ENCODE measurements at places on chromosomes 1 and 21. TPM values are rescaled to one million over a fixed set of nuclear protein-coding genes. Genes with fewer than 3 reads are reported as not detected.

DNA sequence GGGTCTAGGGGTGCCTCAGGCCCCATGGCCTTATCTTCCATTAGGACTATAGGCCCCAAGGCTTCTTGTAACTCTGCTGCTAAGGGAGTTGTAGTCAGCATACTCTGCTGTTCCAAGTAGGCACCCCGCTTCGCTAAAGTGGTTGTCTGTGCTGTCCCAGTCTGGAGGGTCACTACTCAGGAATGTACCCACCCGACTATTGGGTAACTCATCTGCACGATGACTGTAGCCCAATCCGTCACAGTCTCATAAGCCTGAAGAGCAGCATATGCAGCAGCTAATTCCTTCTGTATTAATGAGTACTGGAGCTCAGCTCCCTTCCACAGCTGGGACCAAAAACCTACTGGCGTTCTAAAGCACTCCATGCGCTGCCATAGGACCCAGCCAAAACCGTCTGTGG lies 111.0 kb downstream of the GDAP2 start:
- H3K4me1 ChIP-seq, result no peaks in the 10 kb centered on the region
- no peak for DNase-seq
- no peaks in the 10 kb centered on the region for H3K27me3 ChIP-seq
- no peak overlapping the region for H3K27ac ChIP-seq
- H3K4me3 ChIP-seq, result no peak overlapping the region

C1orf87 gene
- 10.4 TPM for total RNA-seq

DNA sequence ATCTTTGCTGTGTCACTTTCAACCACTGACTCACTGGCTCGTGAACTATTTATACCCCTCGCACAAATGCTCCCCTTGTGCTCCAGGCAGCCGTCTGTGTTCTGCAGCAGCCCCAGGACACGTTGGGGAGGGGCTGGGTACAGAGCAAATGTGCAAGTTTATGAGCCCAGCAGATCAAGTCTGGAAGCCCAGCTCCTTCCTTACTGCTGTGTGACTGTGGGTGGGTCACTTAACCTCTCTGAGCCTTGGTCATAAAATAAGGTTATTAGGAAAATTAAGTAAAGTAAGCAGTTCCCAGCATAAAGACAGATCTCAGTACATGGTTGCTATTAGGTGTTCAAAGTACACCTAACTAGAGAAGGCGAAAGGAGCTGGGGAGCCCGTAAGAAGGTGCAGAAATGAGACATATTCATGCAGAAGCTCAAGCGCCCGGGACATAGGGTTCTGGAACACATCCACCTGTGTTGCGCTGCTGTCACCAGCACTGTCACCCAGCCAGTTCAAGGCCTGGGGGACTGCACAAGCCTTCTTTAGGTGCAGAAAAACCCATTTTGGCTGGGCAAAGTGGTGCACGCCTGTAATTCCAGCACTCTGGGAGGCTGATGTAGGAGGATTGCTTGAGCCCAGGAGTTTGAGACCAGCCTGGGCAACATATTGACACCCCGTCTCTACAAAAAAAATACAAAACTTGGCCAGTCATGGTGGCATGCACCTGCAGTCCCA lies 13.8 kb downstream of the EFHD2 start:
- no peaks in the 10 kb centered on the region for H3K36me3 ChIP-seq
- no peak for DNase-seq
- no peak overlapping the region for H3K27ac ChIP-seq
- peaks cover 9% of the 10 kb centered on the region for H3K4me1 ChIP-seq
- no peaks in the 10 kb centered on the region for H3K27me3 ChIP-seq
- H3K4me3 ChIP-seq, result no peak overlapping the region

DNA sequence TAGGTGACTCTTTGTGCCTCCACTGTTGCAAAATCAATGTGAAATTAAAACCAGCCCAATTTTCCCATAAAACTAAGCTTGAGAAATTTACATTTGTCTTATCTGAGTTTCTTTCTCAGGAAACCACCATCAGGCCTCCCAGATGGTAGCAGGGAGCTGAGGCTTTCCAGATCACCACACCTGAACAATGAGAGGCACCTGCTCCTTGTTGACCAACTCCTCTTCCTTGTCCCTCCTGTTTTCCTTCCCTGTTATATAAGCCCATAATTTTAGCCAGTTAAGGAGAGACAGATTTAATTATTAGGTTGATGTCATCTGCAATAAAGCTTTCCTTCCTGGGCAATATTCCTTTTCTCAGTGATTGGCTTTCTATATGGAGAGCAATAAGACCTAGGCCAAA lies 32.0 kb upstream of the C1orf185 start:
- H3K27me3 ChIP-seq, result no peaks in the 10 kb centered on the region
- DNase-seq, result no peak
- no peaks in the 10 kb centered on the region for H3K36me3 ChIP-seq
- H3K27ac ChIP-seq, result no peak overlapping the region
- H3K4me1 ChIP-seq, result no peaks in the 10 kb centered on the region

DNA sequence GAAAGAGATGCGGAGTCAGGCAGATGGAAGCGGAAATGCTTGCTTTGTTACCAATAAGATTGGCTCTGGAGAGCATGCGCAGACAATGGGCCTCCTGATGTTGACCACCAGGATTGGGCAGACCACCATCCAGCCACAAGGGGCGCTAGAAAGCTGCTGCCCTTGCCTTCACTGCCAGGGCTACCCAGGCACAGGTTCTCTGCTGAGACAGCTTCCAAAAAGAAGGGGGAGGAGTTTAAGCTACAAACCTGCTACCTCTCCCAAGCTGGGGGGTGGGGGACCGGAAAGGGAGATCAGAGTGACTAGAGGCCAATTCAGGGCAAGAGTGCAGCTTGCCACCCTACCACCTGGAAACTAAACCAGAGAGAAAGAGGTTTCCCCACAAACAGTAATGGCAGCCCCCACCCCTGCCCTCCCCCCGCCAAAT lies 369.7 kb downstream of the RRAGC start:
- DNase-seq, result peak; percentile 19
- H3K4me3 ChIP-seq, result no peak overlapping the region
- H3K4me1 ChIP-seq, result no peaks in the 10 kb centered on the region

GRCh38 chr1:9135073-9135836 lies 6.4 kb upstream of the GPR157 start:
- H3K4me1 ChIP-seq, result peaks cover 8% of the 10 kb centered on the region
- H3K27ac ChIP-seq, result peak overlapping the region; percentile 76
- peak; percentile 95 for DNase-seq

DNA sequence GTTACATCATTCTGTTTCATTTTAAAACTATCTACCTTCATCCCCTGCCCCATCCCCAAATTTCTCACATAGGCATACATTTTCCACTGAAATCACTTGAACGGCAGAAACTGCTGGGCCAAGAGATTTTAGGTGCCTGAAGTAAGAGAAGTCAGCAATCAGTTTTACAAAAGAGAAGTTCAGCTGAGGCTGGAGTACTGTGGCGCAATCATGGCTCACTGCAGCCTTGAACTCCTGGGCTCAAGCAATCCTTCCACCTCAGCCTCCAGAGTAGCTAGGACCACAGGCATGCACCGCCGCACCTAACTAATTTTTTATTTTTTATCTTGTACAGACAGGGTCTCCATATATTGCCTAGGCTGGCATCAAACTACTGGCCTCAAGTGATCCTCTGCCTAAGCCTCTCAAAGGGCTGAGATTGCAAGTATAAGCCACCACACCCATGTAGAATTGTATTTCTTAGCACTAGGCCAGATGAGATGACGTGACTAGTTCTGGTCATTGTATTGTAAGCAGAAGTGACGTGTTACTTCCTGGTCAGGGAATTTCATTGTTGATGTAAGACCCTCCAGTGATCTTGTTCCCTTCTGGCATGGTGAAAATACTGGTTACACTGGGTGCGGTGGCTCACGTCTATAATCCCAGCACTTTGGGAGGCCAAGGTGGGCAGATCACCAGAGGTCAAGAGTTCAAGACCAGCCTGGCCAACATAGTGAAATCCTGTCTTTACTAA lies 7.1 kb downstream of the BECN2 start:
- no peak overlapping the region for H3K4me3 ChIP-seq
- peak; percentile 14 for DNase-seq
- H3K27ac ChIP-seq, result no peak overlapping the region
- no peaks in the 10 kb centered on the region for H3K36me3 ChIP-seq
- H3K27me3 ChIP-seq, result no peaks in the 10 kb centered on the region

GNPAT gene
- 42.0 TPM for total RNA-seq

NCMAP gene
- 20.2 TPM for total RNA-seq

- DNase-seq, result peak; percentile 41
- H3K27ac ChIP-seq, result peak overlapping the region; percentile 92
- peaks cover 33% of the 10 kb centered on the region for H3K4me1 ChIP-seq
- no peaks in the 10 kb centered on the region for H3K27me3 ChIP-seq
- no peaks in the 10 kb centered on the region for H3K36me3 ChIP-seq
Measured at GRCh38 chr1:66271904-66272254, 262.1 kb upstream of the SGIP1 start.

GRCh38 chr1:42999308-42999707 lies 40.6 kb upstream of the SLC2A1 start:
- no peaks in the 10 kb centered on the region for H3K27me3 ChIP-seq
- H3K27ac ChIP-seq, result no peak overlapping the region
- no peaks in the 10 kb centered on the region for H3K36me3 ChIP-seq
- no peaks in the 10 kb centered on the region for H3K4me1 ChIP-seq

BARHL2 gene
- total RNA-seq, result not detected

DNA sequence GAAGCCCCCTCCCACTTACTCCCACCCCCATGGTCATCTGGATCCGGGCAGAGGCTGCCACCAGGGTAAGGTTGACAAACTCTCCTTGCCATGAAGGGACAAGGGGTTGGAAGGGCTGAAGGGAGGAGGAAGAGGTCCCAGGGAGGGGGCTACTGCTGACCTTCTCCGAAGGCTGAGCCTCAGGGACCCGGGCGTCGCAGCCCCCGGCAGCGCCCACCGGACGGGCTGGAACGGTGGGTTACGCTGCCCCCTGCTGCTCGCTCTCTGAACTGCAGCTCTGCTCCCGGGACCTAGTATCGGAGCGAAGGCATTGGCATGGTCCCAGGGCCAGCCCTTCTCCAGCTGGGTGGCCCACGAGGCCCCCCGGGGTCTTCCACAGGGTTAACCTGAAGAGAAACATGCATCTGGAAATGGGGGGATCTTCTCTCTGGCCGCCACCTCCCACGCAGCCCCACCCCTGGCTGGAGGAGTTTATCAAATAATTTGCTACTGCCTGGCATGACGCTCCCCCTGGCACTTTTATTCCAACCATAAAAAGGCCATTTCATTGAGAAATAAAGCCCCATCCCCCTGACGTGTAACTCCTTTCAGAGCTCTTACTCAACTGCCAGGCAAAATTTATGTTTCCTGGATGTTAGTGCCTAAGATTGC lies 70.4 kb upstream of the TARDBP start:
- H3K4me1 ChIP-seq, result peaks cover 20% of the 10 kb centered on the region
- no peak overlapping the region for H3K27ac ChIP-seq
- no peaks in the 10 kb centered on the region for H3K27me3 ChIP-seq
- peak; percentile 91 for DNase-seq
- no peak overlapping the region for H3K4me3 ChIP-seq

DNA sequence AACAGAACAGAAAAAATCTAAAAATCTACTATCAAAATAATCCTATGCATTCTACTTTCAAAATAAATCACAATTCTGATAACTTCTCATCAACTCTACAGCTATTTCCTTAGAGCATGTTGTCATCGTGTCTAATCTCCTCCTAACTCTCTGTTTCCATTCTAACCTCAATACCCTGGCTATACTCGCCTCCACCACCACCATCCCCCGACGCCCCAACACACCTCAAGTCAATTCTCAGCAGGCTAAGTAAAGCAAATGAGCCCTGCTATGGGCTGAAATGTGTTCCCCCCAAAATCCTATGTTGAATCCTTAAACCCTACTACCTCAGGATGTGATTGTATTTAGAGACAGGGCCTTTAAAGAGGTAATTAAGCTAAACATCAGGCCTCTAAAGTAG lies 34.6 kb downstream of the NRDC start:
- peaks cover 6% of the 10 kb centered on the region for H3K36me3 ChIP-seq
- no peak for DNase-seq
- no peak overlapping the region for H3K4me3 ChIP-seq
- H3K27me3 ChIP-seq, result no peaks in the 10 kb centered on the region

GRCh38 chr1:40694353-40694874 lies 2.9 kb downstream of the NFYC start:
- no peak overlapping the region for H3K27ac ChIP-seq
- H3K36me3 ChIP-seq, result no peaks in the 10 kb centered on the region
- H3K4me3 ChIP-seq, result no peak overlapping the region
- DNase-seq, result no peak

- no peak overlapping the region for H3K27ac ChIP-seq
- no peaks in the 10 kb centered on the region for H3K27me3 ChIP-seq
- H3K36me3 ChIP-seq, result peaks cover 8% of the 10 kb centered on the region
Measured at GRCh38 chr1:237613984-237614383, 276.7 kb downstream of the ZP4 start.

SARS1 gene
- total RNA-seq, result 154 TPM

MRPL39 gene
- 31.6 TPM for total RNA-seq

DNA sequence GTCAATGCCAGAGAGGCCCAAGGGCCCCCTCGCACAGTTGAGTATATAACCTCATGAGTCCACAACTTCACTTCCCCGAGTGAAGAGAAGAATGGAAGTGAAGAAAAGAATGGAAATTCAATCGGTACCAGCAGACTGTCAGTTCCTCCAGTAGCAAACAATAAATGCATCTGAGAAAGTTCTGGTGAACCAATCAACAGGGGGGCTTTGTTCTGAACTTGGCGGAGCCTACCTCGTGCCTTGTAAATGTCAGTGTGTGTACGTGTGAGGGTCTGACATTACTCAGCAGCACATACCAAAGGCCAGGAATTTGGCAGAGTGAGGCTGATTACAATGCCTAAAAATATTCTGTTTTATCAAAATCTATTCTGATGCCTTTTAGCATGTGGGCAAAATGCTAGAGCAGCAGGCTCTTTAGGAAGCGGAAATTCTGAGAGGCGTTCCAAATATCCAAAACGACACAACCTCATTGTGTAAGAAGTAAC lies 238.5 kb downstream of the LTN1 start:
- peaks cover 8% of the 10 kb centered on the region for H3K4me1 ChIP-seq
- DNase-seq, result peak; percentile 90
- H3K27ac ChIP-seq, result peak overlapping the region; percentile 79
- H3K4me3 ChIP-seq, result no peak overlapping the region

Data from lung (tissue), 17 donors.